ENCODE measurements at places on chromosomes 11 and 22. TPM values are rescaled to one million over a fixed set of nuclear protein-coding genes. Genes with fewer than 3 reads are reported as not detected.

Gene CTTN
- 0.14 TPM for total RNA-seq

Gene TRIM6
- total RNA-seq, result 2.7 TPM

Gene RIMBP3C
- 1.1 TPM for total RNA-seq

Gene PRR33
- total RNA-seq, result not detected

Gene OR9Q2
- not detected for total RNA-seq

Gene MS4A15
- not detected for total RNA-seq

Gene LBHD1
- total RNA-seq, result 23.6 TPM

Gene MUC15
- total RNA-seq, result not detected

Measured in activated naive CD8-positive, alpha-beta T cell treated with anti-CD3 and anti-CD28 coated beads, Interleukin-2, amount 10 ng/mL, durations not matched to agents 7 days and 5 days (primary cell).